ENCODE measurements at places on chromosomes 3 and 15.

DNA sequence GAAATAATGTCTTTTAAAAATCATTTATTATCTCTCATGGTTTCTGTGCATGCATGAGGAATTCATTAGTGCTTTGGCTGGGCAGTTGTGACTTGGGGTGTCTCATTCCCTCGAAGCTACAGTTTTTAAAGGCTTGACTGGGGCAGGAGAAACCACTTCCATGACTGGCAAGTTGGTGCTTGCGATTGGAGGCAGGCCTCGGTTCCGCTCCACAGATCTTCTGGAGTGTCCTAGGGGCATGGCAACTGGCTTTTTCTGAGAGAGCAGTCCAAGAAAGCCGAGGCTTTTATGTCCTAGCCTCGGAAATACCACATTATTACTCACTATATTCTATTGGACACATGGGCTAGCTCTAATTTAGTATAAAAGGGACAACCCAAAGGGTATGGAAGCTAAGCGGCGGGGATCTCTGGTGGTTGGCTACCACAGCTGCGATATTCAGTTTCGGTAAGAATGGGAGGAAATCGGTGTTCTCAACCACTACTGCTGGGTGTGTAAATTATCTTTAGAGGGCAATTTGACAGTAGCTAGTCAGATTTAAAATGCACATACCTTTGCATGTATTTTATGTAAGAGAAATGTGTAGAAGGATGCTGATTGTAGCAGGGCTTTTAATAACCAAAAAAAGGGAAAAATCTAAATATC lies 48.8 kb upstream of the TOP2B start:
- no peak for DNase-seq

DNA sequence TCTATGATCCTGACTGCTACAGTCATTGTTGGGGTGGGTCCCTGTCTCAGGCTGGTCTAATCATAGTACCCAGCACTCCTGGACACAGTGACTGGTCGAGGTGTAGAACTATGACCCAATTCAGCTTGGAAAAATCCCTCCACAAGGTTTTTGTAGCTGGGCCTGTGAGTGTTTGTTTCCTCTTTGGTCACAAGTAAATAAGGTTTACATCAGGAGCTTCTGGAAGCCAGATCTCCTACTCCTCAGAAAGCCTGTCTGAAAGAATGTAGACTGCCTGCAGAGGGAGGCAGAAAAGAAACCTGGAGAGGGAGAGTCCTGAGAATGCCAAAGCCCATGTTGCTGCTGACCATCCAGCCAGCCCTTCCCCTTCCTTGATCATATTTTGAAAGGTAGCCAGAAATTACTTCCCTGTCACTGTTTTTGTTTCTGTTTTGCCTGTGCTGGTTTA lies 123.2 kb downstream of the RAP2B start:
- no peak for DNase-seq

- no peak for DNase-seq
These were observed 845 bp downstream of the CNTN3 start for GRCh38 chr3:74613521-74614106.

DNA sequence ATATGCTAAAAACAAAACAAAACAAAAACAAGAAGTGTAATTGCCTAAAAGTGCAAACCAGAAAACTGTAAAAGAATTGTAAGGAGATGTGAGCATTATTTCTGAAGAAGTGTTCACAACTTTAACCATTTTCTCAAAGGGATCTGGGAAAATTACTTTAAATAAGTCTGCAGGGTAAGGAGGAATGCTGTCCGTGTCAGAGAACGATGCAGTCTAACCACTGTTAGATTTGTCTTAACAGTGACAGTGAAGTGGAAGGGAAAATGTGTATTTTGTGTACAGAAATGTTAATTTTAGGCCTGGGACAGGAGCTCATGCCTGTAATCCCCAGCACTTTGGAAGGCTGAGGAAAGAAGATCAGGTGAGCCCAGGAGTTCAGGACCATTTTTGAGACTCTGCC lies 95.7 kb downstream of the DLG1 start:
- no peak for DNase-seq

- no peak for DNase-seq
These were observed 261.3 kb downstream of the RPLP1 start for GRCh38 chr15:69713726-69714559.

- DNase-seq, result no peak
These were observed 873.9 kb downstream of the MCTP2 start for GRCh38 chr15:95105229-95105628.

DNA sequence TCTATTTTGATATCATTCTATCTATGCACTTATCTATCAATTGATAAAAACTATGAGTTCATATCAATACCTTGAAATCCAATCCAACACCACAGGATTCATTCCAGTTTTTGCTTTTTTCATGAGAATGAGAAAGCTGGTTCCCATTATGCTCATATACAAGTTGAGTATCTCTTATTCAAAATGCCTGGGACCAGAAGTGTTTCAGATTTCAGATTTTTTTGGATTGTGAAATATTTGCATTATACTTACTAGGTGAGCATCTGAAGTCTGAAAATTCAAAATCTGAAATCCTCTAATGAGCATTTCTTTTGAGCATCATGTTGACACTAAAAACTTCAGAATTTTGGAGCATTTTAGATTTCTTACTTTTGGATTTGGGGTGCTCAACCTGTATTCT lies 67.8 kb upstream of the DCBLD2 start:
- DNase-seq, result no peak

DNA sequence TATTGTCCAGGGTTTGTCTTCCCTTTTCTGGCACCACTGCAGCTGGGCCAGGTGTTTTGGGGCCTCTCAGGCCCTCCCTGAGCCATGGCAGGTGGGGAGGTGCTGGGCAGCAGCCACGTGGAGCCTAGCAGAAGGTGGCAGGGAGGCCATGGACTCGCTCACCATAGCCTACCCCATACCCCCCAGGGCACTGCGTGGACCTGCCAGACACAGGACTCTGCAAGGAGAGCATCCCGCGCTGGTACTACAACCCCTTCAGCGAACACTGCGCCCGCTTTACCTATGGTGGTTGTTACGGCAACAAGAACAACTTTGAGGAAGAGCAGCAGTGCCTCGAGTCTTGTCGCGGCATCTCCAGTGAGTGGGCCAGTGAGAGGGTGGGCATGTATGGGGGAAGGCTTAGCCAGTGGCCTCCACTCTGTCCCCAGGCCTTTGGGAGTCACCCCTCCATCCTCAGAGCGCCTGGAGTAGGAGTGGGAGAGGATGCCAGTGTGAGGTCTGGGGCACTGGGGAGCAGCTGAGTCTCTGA lies 11.9 kb downstream of the SPINT1 start:
- DNase-seq, result no peak

Data from skeletal muscle cell (primary cell).